ENCODE measurements at places on chromosomes 7 and 10.

GRCh38 chr10:103333934-103334520, 16.9 kb downstream of the PCGF6 start:
- no peak for DNase-seq

- DNase-seq: peak; percentile 1
Observed at GRCh38 chr7:29988424-29989256, 961 bp downstream of the SCRN1 start.

DNA sequence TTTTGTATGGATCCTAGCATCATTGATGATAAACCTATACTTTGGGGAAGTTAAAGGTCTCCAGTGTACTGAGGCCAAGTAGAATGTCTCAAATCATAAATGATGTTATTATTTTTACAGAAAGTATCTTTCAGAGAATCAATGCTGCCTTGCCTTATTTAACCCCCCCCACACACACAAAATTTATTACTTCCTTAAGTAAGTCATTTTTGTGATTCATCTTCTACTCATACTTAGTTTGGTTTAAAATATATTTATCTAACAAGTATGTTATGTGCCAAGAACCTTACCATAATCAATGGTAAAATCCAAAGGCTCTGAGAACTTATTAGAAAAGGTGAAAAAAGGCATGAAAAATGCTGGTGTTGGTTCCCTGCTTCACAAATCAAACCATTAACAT, 18.8 kb upstream of the CLDN12 start:
- no peak for DNase-seq

DNA sequence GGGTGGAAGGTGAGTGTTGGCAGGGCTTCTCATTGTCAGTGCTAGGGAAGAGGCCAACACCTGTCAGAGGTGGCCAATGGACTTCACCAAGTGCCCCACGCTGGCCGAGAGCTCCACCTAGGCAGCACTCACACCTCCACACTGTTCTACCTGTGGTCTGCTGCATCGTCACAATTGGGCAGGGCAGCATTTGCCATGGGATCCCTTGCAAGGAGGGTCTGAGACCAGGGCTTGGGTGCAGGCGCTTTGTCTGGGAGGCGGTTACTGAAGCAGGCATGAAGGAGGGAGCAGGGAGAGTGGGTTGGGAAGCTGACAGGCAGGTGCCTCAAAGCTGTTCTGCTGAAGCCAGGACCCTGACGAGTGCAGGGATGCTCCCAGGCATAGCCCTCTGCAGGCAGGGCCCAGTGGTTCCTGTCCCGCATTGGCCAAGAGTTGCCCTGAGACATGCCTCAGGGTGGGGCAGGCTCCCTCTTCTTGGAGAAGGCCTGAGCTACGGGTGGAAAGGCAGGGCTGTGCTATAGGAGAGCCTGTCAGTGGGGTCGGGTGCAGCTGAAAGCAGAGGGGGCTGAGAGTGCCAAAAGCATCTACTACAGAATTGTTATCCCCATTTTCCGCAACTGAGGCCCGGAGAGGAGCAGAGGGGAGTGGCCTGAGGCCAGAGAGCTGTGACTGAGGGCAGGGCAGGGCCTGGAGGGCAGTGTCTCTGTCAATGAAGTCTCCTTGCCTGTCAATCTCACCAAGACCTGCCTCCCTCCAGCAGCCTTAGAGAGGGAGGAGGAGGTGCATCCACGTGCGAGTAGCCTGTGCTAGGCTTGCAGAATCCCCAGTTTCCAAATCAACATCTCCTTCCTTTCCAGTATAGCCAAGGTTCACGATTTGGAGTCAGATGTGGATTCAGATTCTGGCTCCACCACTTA, 4.0 kb downstream of the RBP3 start:
- no peak for DNase-seq

All from stimulated activated CD4-positive, alpha-beta T cell treated with anti-CD3 and anti-CD28 coated beads, Interleukin-1b, Interleukin-23, amount 100 ng/mL, for 1 hour (primary cell).